Stimulated activated CD4-positive, alpha-beta T cell treated with anti-CD3 and anti-CD28 coated beads, Interleukin-1b, Interleukin-23, amount 100 ng/mL, for 1 hour (primary cell): ENCODE measurements at places on chromosomes 11 and 22.

- DNase-seq, result no peak
Observed at GRCh38 chr11:103928040-103928801, 108.2 kb upstream of the DDI1 start.

- DNase-seq, result no peak
Observed at GRCh38 chr22:37634417-37634924, 5.0 kb upstream of the SH3BP1 start.

- no peak for DNase-seq
Observed at GRCh38 chr22:32926600-32926999, 125.1 kb downstream of the TIMP3 start.

DNA sequence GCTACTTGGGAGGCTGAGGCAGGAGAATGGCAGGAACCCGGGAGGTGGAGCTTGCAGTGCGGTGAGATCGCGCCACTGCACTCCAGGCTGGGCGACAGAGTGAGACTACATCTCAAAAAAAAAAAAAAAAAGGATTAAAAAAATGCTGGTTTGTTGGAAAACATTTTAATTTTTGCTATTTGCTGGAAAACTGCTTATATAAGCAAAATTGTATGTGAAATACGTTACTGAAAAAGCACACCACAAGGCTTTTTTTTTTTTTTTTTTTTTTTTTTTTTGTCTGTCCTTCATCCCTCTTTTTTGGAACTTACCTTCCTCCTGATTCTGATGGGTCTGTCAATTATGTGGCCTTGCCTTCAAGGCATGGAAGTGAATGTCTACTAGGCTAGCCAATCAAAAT lies 40.8 kb downstream of the DCDC1 start:
- DNase-seq, result no peak

DNA sequence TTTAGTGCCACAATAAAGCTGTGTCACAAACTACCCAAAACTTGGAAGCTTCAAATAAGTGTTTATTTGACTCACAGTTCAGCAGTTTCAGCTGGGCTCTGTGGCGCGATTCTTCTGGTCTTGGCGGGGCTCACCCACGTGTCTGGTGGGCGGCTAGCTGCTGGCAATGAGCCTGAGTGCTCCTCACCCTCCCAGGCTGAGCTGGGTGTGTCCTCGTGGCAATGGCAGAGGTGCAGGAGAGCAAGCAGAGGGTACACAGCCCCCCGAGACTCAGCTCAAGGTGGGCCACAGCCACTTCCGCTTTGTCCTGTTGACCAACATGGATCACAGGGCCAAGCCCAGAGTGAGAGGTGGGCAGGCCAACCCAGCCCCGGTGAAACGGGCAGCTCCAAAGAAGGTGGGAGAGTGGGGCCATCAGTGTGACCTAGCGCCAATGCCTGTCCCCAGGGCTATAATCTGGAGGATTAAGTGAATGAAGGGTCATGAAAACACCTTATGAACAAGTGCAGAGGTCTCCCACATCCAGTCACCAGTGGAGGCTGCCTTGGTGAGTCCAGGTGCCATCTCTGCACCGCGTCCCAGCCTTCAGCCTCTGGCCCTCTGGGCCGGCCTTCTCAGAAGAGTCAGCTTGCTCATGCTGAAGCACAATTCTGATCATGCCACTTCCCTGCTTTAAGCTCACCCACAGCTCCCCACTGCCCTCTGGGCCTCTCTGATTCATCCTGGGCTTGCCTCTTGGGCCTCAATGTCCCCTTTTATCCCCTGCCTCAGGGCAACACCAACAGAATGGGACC lies 74.6 kb upstream of the RTL6 start:
- no peak for DNase-seq

GRCh38 chr11:62489204-62489603 lies 57.4 kb downstream of the AHNAK start:
- no peak for DNase-seq

GRCh38 chr22:30941363-30941740 lies 27.2 kb downstream of the MORC2 start:
- no peak for DNase-seq

GRCh38 chr22:17348464-17349103 lies 20.7 kb upstream of the CECR2 start:
- no peak for DNase-seq

DNA sequence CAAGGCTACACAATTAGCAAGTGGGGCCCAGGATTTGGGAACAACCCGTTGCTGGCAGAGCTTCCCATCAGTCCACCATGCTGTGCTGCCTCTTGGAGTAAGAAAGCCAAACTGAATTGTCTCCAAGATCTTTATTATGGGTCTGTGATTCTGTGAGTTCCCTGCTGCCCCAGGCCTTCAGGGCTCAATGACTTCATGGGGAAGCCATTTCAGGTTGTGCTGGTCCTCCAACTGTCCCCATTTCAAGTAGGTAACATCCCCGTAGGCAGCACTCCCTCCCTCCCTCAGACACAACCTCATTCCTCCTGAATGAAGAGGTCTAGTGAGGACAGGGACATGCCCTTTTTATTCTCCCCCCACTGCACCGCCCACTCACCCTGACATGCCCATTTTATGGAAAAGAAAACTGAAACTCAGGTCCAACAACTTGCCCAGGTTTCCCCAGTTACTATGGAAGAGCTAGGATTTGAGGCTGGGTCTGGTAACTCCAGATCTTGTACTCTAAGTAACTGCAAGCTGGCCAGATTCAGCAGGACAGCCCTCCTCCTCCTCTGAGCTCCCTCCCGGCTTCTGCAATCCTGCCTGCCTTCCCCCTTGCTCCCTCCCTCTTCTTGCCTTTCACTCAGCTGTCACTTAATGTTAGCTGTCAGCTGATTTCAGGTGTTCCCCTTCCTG lies 8.2 kb upstream of the YWHAH start:
- no peak for DNase-seq

DNA sequence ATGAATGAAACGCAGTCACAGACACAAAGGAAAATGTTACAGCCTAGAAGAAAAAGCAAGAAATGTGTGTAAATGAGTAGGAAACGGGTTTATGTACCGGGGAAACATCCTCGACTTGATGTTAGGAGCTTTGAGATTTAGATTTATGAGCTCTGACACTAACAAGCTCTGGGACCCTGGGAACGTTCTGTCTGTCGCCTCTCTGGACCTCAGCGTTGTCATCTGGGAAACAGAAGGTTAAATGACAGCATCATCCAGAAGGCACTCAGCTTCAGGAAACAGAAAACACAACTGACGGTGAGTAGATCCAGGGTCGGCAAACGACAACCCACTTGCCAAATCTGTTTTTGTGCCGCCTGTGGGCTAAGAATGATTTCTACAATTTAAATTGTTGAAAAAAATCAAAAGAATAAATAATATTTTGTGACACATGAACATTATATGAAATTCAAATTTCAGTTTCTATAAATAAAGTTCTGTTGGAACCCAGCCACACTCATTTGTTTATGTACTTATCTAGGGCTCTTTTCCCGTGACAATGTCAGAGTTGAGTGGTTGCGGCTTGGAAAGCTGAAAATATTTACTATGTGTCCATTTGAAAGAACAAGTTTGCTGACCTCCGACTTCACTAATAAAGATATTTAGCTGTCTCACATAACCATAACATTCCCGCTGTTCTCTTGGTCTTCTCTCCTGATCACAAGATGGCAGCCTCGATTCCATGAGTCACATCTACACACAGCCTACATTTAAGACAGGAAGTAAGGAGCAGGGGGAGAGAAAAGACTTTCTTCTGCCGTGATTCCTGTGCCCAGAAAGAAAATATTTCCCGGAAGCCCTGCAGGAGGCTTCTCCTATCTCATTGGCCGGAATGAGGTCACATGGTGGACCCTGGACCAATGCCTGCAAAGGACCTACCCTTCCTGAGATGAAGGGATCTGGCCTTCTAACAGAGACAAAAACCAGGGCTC lies 47.1 kb upstream of the SYT13 start:
- no peak for DNase-seq

DNA sequence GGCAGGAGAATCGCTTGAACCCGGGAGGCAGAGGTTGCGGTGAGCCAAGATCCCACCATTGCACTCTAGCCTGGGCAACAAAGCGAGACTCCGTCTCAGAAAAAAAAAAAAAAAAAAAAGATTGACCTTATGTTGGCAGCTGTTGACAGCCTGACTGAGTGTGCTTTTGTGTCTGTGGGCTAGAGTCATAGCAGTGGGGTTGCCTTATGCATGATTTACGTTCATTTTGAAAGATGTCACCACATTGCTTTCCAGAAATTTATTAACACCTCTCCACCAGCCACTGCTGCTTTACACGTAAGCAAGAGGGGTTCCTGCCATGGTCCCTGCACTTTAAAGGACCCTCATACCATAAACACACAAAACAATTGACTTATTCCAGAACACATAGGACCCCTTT lies 21.0 kb downstream of the ASRGL1 start:
- DNase-seq, result no peak

- DNase-seq, result no peak
Observed at GRCh38 chr22:38602166-38602565, 32.2 kb upstream of the DMC1 start.

DNA sequence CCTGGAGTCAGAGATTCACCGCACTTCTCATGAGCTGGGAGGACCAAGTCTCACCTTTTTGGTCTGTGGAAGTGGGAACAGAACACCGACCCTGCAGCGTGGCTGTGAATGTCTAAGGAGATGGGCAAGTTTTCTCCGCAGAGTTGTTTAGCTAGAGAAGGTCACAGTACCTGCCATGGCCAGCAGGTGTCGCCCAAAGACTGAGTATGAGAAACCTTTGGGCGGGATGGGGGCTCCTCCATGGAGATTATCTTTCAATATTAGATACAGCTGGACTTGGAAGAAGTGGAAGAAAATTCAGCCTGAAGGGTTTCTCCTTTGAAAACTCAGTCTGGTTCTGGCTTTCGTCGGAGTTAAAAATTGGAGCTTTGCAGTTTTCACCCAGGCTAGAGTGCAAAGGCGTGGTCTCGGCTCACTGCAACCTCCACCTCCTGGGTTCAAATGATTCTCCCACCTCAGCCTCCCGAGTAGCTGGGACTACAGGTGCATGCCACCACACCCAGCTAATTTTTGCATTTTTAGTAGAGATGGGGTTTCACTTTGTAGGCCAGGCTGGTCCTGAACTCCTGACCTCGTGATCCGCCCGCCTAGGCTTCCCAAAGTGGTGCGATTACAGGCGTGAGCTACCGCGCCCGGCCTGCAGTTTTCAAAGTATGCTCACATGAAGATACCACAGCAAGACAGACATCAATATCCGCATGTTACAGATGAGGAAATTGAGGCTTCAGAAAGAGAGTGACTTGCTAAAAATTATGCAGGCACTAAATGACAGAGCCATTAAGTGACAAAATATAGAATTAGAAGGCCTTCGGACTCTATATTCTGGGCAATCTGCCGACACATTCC lies 10.7 kb upstream of the DSCAML1 start:
- DNase-seq, result peak; percentile 73

- no peak for DNase-seq
Observed at GRCh38 chr22:45462034-45462655, 40.5 kb upstream of the FBLN1 start.

DNA sequence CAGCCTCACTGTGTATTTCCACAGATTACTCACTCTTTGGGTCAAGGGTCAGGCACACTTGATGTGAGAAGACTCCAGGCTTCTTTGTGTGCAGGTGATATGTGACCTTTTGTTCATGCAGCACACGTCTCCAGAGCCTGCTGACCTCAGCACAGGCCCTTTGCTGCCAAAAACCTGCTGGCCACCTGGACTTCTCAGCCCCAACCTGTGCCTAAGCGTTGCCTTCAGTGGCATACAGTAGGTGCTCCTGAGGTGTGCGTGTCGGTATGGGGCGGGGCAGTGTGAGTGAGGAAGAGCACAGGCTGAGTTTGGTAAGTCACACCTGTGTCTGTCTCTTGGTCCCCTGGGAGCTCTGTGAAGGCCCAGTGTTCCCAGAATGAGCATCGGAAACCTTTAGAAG lies 58.1 kb downstream of the WNT11 start:
- no peak for DNase-seq

DNA sequence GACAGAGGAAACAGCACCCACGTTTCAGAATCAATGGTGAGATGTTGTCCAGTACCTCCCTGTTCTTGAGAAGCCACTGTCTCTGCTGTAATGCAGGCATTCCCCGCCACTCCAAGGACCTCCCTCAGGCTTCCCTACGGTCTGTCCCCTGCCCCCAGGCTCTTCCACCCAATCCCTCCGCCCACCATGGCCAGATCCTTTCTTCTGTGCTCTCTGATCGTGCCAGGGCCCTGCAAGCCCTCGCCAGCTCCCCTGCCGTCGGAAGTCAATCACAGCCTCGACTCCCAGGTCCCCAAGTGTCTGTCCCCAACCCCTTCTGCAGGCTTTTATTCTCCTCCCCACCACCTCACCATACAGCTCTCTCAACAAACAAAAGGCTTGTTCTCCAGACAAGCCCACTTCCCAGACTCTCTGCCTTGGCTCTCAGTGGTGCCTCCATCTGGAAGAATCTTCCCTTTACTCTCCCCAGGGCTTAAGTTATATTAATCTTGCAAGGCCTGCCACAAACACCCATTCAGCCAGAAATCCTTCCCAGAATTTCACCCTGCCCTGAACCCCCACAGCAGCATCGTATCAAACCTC lies 13.7 kb downstream of the SCN4B start:
- no peak for DNase-seq

- DNase-seq, result no peak
Observed at GRCh38 chr11:17976651-17977050, 36.2 kb downstream of the SERGEF start.

DNA sequence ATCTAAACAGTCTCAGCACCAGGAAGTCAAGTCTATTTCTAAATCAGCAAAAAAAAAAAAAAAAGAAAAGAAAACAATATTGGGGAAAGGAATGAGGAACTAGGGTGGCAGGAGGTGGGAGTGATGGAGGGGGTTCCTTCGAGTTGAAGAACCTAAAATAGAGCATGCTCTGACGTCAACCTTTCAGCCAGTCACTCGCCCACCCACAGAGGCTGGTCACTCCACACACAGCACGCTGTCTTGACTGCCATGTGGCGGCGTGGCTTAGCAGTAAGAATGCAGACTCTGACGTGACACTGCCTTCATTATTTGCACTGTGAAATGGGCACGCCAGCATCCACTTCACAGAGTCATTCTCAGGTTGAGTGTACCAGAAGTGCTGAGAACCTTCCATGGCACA lies 48.3 kb downstream of the LARGE1 start:
- no peak for DNase-seq

DNA sequence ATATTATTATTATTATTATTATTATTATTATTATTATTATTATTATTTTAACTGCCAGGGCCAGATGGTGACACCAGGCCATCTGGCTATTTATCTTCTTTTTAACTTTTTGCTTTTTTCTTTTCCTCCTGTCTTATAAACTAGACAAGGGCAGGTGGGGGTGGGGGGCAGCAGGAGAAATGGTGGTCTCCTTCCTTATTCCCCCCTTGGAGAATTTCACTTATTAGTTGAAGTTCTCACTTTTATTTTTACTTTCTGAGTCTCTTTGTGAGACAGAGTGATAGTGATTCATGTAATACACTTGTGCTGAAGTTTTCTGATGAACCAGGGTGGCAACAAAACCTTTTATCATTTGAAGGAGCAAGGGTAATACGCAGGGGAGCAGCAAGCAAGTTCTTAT lies 96.3 kb upstream of the ALKBH3 start:
- DNase-seq, result no peak

- DNase-seq, result no peak
Observed at GRCh38 chr11:14267861-14268635, 90.9 kb downstream of the RRAS2 start.
